ENCODE measurements at places on chromosomes 6 and 20. TPM values are rescaled to one million over a fixed set of nuclear protein-coding genes. Genes with fewer than 3 reads are reported as not detected.

The MAP1LC3A gene
- total RNA-seq, result 94.4 TPM

The KCNK16 gene
- total RNA-seq, result not detected

The PHF20 gene
- total RNA-seq, result 44.4 TPM

The C6orf15 gene
- total RNA-seq, result not detected

The DPPA5 gene
- not detected for total RNA-seq

GRCh38 chr6:5091210-5092069 is 6.3 kb downstream of the PPP1R3G start:
- no peak for DNase-seq

DNA sequence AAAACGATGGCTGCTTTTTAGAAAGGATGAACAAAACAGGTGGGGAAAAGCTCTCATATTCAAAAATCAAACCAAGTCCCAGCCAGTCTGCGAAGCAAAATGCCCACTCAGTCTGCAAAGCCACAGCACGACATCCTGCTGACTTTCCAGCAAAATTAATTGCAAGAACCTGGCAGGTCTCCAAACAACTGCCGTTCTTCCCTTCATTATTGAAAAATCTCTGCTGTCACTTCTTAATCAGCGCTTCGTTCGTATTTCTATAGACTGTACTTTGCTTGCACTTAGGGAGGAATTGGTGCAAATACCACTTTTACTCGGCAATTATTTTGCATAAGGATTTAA is 222.4 kb downstream of the CBLN4 start:
- no peak for DNase-seq

- DNase-seq, result no peak
These were observed 154.0 kb downstream of the THBS2 start for GRCh38 chr6:169099411-169100202.

- DNase-seq, result no peak
These were observed 34.1 kb downstream of the UTRN start for GRCh38 chr6:144319211-144319610.

GRCh38 chr20:43731927-43732326 is 5.1 kb upstream of the GTSF1L start:
- DNase-seq, result no peak

DNA sequence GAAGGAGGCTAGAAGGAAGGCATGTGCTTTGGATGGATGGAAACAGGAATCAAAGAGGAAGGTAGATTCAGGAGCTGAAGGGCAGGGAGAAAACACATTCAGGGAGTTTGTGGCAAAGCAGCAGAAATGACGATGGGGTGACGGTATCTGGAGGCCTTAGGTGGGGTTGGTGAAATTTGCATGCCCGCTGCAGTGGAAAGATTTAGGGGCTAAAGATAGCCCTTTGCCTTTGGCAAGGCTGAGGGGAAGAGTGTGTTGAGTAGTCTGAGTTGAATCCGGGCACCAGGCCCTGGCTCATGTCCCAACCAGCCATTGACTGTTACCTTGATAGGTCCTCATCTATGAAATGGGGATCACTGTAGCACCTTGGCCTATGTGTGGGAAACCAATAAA is 1.3 kb downstream of the GZF1 start:
- DNase-seq, result no peak

DNA sequence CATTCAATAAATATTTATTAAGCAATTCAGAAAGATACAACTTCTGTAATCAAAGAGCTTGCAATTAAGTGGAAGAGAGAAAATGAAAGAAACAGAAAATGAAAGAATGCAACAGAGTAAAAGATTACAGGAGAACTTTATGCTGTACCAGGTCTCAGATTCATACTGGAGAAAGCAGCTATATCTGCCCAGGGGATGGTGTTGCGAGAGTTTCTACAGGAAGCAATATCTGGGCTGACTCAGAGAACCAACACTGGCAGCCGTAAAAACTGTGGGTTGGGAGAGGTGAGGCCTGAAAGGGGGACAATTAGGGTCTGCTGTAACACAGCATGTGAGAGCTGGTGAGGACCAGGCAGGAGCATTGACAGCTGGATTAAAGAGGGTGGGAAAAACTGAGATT is 256.7 kb upstream of the TCF21 start:
- no peak for DNase-seq

DNA sequence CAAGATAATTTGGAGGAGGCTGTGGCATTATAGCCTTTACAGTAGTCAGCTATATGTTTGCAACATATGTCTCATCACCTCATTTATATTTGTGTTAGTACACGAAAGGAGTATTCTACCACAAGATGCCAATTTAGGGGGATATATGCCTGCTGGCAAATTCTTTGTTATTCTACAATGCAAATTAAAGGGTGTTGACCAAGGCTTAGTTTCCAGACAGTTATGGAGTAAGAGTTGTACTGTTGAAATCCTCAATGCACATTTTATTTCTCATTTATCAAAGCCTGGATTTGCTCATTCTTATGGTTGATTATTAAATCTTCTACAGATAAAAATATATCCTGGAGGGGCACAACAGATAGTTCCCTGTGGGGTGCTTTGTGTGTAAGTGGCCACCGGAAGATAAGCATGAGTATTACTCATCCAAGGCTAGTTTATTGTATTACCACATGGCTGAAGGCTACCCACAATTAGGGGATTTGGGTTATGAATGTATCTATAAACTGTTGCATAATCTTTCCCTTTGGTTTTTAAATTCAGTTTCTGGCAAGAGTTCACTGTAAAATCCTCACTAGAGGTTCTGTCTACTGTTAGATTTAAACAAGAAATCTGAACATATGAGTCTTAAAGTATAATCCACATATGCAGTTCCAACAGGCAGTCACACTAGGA is 9.0 kb downstream of the CST9 start:
- DNase-seq, result no peak
